ENCODE measurements at places on chromosomes 1 and 21.

DNA sequence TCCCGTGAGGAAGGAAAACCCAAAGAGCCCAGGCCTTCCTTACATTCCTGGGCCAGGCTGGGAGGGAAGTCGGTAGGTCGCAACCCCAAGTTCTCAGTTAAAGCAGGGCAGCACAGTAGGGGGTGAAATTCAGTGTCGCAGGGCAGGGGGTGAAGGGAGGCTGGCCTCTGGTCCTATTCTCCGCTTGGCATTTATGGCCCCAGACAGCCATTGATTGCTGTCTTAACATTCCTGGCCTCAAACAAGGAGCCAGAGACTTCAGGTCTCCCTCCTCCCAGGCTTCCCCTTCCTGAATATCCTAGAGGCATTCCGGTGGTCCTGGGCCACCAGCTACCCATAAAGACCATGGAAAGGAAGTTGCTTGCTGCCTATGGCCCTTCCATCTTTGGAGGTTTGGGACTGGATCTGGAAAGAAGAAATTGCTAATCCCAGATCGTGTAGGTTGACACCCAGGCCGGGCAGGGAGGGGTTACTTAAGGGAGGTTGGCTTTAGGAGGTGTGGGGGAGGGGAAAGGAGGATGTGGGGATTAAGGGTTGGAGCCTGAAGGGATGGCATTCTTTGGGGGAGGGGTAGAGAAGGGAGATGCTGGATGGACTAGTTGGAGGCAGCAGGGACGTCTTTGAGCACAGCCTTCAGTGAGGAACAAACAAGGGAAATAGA lies 1.7 kb downstream of the LIN28A start:
- DNase-seq: no peak

DNA sequence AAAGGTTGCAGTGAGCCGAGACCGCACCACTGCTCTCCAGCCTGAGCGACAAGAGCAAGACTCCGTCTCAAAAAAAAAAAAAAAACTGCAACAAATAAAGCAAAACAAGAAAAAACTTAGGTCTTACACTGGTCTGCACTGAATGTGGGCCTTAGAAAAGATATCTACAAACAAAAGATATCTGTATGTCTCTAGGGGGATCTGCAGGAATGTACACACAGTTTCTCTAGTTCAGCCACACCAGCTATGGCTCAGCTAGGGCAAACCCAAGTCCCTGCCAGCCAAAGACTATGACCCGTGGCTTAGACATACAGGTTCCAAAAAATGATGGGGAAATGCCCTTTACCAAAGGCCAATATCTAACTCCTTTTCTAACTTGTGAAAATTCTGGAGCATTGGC lies 202.4 kb upstream of the KAZN start:
- DNase-seq: no peak

DNA sequence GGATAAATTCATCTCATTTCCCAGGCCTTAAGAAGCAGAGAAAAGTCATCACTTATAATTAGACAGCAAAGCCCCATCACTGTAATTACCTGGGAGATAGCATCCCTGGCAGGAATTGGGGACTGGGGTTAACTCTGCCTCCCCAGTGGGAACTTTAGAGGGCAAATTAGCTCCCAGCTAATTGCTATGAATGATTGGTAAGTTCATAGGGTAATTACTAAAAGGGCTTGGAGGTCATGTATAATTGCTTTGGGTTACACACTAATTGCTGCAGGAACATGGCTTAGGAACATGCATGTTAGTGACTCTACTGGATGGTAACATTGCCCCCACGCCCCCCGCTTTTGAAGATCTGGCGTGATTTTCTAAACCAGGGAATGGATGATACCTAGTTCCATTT lies 64.8 kb downstream of the UBE2T start:
- no peak for DNase-seq

- DNase-seq: no peak
These were observed 71.5 kb downstream of the TGFBR3 start for GRCh38 chr1:91814448-91814847.

DNA sequence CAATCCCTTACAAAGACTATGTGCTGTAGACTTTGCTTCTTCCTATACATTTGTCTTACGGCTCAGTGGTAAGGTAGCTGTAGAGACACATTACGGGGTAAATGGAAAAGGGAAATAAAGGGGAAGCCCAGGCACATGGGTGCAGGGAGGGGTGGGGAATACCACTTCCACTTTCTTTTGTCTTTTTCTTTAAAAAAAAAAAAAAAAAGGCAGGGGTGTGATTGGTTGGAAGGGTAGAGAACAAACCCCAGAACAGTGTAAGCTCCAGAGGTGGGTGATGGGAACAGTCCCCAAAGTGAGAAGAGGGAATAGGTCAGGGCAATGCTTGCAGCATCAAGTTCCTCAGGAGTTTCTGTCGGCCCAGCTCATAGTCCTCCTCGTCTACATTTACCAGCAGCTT lies 3.9 kb downstream of the NIT1 start:
- DNase-seq: no peak
